Small intestine (tissue), 16 donors: ENCODE measurements at places on chromosomes 4 and X.

DNA sequence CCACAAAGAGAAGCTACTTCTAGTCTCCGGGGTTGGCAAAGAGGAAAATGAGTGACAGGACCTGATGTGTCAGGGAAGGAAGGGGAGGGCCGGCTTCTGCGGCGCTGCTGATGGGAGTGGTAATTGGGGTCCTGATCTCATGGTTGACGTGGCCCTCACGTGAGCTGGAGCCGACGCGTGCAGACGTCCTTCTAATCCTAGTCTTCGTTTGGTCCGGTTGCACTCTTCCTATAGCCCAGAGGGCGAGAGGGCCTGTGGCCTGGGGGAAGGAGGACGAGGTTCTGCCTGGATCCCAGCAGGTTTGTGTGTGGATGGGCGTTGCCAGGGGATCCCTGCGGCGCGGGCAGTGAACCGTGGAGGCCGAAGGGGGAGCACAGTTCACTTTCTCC lies at the start of gene ARMCX1:
TSS of gene ARMCX1 (plus strand) at position 186 of the 389 bp plus-strand sequence. CDS start 2,384 bp downstream, outside the sequence.
- peak; percentile 74 for DNase-seq

GRCh38 chrX:17247144-17247543 lies 127.9 kb upstream of the NHS start:
- no peak for DNase-seq

DNA sequence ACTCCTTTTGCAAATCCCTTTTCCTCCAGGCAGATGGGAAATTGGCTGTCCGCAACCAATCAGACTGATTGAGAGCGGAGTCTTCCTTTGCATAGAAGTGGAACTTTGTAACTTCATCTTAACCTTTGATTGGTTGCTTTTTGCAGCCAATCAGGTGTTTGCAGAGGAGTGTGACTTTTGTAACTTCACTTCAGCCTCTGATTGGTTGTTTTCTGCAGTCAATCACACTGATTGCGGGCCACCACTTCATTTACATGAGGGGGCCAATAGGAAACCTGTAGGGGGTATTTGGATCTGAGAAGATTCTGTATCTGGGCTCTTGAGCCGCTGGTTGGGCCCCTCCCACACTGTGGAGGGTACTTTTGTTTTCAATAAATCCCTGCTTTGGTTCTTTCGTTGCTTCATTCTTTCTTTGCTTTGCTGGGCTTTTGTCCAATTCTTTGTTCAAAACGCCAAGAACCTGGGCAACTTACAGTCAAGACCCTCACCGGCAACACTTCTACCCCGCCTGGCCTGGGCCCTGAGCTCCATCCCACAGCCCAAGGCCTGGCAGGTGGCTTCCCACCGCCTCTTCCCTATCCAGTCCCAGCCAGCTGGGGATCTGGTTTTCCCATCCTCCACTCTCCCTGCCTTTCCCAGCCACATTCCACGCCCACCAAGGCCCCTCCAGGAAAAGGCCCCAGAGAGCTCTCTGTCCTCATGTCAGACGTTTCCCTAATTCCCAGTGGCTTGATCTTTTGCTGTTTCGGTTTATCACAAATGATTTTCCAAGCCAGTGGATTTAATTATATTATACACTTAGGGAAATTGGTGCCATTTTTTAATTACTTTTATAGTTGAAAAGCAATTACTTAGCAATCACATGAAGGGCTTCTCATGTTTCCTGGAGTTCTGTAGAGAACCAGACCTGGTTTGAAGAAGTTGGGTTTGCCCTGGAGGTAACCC lies 110.2 kb upstream of the STX18 start:
- DNase-seq = no peak

DNA sequence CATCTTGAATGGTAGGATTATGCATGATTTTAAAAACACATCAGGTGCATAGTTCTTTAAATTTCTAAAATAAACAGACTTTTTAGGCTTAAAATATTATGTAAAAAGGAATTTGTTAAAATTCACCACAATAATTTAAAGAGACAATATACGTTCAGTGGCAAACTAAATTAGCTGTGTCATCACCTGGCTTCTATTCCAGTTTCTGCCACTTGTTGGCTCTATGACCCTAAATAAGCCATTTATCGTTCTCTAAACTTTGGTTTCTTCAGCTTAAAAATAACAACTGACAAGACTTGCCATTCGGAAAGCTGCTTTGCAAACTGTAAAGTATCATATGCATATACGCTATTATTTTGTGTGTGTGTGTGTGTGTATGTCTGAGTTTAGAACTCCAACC lies 141.3 kb downstream of the MGST2 start:
- no peak for DNase-seq

DNA sequence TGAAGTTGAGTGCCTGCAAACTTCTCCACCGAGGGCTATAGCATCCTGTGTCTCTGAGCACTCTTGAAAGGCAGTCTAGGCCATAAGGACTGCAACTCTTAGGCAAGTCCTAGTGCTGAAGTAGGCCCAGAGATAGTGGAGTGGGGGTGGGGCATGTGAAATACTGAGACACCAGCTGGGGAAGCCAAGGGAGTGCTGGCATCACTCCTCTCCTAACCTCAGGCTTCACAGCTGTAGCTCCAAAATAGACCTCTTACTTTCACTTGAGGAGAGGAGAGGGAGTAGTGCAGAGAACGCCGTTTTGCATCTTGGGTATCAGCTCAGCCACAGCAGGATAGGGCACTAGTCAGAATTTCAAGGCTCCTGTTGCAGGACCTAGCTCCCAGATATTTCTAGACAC lies 56.2 kb upstream of the CYSLTR1 start:
- no peak for DNase-seq

- DNase-seq = no peak
Observed at GRCh38 chr4:53684136-53685130, 93.1 kb upstream of the LNX1 start.

- DNase-seq = no peak
Observed at GRCh38 chr4:147991543-147992283, 259.8 kb downstream of the ARHGAP10 start.

GRCh38 chr4:111880116-111880515 lies 265.1 kb upstream of the FAM241A start:
- no peak for DNase-seq

GRCh38 chr4:176499518-176499917 lies 179.8 kb downstream of the SPCS3 start:
- no peak for DNase-seq

GRCh38 chr4:119204916-119205315 lies 7.6 kb upstream of the USP53 start:
- no peak for DNase-seq

GRCh38 chrX:10619425-10620046 lies 849 bp downstream of the MID1 start:
- peak; percentile 46 for DNase-seq

GRCh38 chr4:35539404-35540055 lies 704.8 kb downstream of the ARAP2 start:
- no peak for DNase-seq

- DNase-seq = no peak
Observed at GRCh38 chrX:9367421-9367820, 97.4 kb upstream of the TBL1X start.

DNA sequence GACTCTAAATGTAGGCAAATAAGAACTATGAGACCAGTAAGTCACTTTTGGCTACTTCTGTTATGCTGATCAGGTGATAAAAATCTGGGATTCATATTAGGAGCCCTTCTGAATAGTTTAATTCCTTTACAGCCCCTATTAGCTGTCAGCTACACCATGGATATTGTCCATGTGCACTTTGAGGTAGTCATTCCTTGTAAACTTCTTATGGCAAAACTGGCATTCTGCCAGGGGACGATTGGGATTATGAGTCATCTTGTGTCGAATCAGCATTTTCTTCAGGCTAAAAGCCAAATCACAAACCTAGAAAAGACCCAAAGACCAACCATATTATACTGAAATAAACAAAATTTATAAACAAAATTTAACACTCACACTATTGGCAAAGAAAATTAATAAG lies 227.6 kb downstream of the PRDM5 start:
- DNase-seq = peak; percentile 45

DNA sequence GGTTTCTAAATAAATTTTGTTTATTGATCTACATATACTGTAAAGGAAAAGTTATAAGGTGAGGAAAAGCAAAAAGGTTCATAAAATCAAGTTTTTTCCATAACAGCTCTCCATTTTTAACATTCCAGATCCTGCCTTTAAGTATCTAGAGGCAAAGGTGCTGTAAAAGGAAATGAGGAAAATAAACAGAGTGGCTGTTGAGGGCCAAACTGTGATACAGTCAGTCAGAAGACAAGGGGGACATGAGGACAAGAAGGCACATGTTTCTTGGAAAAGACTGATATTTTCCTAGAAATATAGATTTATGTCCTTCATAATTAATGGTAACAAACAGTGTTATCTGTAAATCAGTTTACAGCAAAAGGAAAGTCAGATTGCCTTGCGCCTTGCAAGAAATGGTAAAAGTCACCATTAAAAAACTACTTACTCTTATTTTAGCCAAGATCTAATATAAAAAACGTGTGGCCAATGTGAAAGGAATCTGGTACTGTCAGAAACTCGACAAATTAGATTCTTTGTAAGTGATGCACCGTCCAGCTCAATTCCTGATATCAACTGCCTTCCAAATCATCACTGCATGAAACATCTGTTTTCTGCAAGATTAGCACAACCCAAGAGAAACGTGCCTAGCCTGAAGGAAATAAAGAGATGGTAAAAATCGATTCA lies 34.0 kb upstream of the VEGFD start:
- no peak for DNase-seq

DNA sequence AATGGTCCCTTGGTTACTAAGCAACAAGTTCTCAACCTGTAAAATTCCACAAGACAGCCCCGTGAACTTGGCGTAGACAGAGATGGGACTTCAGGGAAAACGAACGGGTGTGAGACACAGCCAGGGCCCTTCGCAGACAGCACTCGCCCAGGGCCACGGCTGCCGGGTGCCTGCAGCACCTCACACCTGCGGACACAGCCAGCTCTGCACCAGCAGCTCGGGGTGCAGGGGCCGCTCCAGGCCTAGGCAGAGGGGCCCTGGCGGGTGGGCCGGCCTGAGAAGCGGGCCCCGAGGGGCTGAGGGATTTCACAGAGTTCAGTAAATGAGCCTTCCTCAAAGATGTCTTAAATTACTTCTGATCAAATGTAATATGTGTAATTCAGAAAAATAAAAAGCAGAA lies 34.0 kb downstream of the GAK start:
- no peak for DNase-seq

GRCh38 chr4:71206763-71207162 lies 132.1 kb upstream of the SLC4A4 start:
- no peak for DNase-seq
